ENCODE measurements at places on chromosomes 12 and 14. TPM values are rescaled to one million over a fixed set of nuclear protein-coding genes. Genes with fewer than 3 reads are reported as not detected.
A peak's percentile ranks its signal among the peaks of the same experiment; 100 is the strongest.

- DNase-seq: no peak
Measured at GRCh38 chr12:106631150-106631549, 48.3 kb downstream of the RFX4 start.

DNA sequence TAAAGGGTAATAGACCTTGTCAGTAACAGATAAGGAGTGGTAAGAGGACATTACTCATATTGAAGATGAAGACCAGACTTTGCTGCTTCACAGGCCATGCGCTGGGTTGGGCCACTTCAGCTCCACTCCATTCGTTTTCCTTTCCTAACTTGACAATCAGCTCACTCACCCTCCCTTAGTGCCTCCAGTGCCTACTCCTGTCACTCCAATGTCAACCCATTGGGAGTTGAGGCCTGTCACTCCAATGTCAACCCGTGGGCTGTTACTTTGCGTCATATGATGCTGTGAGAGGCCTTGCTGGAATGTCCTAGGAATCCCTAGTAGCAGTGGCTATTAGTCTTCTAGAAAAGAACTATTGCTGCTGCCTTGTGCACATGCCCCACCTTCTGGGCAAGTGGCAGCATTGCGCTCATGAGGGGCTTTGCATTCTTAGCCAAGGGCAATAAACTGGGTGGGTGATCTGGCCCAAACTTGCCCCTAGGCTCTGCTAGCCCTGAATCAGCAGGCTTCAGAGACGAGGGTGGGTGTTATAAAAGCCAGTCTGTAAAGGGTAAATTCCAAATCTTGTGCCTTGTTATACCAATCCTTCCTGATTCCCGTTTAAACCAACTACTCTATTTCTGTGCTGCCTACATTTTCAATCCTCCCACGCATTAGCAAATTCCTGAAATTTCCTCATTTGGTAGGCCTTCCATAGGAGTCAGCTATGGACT is 36.1 kb downstream of the BAZ2A start:
- DNase-seq: peak; percentile 63

- DNase-seq: no peak
Measured at GRCh38 chr14:104373855-104374717, 205.5 kb upstream of the C14orf180 start.

DNA sequence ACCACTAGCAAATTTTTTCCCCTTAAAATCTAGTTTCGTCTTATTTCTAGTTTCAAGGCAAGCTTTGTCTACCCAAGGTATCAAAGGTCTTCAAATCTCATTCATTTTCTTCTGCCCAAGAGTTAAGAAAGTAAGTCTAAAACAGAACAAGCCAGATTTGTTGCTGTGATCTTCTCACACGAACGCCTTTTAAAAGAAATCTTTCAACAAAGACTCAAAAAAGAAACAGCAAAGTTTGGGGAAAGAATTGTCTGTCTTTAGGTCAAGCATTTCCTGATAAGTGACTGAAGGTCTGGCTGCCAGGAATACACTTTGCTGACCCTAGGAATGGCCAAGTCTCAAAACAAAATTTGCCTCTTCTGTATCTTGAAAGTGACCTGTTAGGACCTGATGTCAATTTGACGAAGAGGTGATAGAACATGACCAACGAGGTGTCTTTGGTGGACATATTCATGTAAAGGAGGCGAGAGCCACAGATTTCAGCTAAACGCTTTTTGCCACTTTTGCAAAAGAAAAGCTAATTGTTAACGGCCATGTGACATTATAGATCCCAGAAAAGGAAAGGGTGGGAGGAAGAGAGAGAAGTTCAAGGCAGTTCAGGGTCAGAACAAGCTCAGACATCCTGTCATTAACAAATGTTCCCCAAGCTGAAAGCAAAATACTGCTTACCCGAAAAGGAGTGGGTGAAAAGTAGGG is 1.7 kb downstream of the CDK17 start:
- no peak for DNase-seq

DNA sequence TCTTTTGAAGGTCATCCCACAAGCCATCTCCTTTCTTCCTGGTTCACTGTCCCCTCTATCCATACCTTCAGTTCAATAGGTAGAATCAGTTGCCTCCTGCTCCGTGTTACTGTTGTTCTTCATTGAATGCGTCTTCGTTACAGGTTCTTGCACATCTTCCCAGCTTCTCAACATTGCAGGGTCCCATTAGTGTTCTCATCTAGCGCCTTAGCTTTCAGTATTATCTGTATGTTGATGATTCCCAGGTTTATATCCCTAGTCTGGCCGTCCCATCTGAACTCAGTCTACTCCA is 2.0 kb downstream of the SCFD1 start:
- DNase-seq: no peak

GRCh38 chr12:13744561-13744960 is 236.8 kb downstream of the GRIN2B start:
- DNase-seq: no peak

DNA sequence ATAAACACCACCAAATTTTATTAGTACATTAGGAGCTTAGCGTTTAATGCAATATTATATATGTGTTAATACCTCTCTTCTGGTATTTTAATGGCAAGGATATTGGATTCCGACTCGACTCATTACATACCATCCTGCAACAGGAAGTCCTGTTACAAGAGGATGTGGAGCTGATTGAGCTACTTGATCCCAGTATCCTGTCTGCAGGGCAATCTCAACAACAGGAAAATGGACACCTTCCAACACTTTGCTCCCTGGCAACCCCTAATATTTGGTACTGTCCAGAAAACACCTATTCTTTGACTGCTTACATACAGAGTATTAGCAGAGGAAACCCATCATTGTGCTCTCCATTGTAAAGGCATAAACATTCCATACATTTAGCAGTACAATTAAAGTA is 45.2 kb downstream of the VEZT start:
- DNase-seq: peak; percentile 18

Gene GUCY2C
- total RNA-seq: not detected

DNA sequence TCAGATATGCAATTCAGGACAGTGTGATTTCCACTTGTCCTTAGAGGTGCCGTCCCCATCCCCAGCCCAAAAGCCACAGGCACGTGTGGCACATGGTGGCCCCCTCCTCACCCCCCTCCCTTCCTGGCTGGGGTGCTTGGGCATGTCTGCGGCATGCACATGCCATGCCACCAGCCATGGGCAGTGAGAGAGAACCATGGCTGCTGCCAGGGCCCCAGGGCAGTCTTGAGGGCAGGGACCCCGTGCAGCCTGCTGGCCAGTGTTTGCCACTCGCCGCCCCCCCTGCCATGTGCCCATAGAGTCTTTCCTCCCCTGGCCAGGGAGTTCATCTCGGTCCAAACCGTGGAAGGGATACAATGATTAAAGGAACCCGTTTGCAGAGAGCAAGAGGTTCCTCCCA is 41.5 kb downstream of the TNFAIP2 start:
- DNase-seq: no peak

Gene CDK4
- total RNA-seq: 359 TPM

Gene TNS2
- 7.0 TPM for total RNA-seq

- no peak for DNase-seq
Measured at GRCh38 chr12:87491598-87491997, 537.6 kb downstream of the C12orf50 start.

- no peak for DNase-seq
Measured at GRCh38 chr12:526089-526488, 66.3 kb downstream of the B4GALNT3 start.

GRCh38 chr12:114625294-114625851 is 58.6 kb downstream of the TBX3 start:
- peak; percentile 80 for DNase-seq

- DNase-seq: peak; percentile 38
Measured at GRCh38 chr12:110531741-110532333, 29.7 kb downstream of the RAD9B start.

Gene TMPRSS12
- not detected for total RNA-seq

Gene AHNAK2
- 10.4 TPM for total RNA-seq

DNA sequence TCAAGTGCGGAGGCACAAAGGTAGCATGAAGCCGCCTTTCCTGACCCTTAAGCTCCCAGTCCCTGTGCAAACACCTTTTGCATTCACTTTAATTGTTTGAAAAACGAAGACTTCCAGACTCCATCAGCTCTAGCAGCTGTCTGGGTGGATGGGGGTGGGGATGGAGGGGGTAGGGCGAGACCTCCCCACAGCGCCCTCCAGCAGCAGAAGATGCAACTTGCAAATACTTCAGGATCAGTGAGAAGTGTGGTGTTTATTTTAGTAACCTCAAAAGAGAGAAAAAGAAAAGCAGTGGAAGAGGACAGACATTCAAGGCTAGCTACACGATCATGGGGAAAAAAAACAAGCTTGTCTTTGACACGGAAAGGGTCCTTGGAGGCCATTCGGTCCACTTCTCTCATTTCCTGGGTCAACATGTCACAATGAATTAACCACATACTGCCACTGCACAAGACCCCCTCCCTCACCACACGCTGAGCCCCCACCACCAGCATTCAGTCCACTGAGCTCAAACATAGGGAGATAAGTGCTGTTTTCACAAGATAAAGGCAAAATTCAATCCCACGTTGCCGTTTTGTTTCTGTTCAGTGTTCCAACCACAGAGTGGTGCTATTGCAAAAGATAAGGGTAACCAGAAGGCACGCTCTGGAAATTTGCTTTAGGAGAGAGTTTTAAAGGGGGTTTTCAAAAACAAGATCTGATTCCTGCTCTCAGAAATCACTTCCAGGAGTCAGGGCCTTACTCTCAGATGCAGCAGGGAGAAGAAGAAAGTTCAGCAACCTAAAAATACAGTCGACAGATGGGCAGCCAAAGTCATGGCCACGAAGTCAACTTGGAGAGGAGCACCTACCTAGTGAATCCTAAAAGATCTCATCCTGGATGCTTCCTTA is 3.3 kb upstream of the NTF3 start:
- DNase-seq: peak; percentile 57

DNA sequence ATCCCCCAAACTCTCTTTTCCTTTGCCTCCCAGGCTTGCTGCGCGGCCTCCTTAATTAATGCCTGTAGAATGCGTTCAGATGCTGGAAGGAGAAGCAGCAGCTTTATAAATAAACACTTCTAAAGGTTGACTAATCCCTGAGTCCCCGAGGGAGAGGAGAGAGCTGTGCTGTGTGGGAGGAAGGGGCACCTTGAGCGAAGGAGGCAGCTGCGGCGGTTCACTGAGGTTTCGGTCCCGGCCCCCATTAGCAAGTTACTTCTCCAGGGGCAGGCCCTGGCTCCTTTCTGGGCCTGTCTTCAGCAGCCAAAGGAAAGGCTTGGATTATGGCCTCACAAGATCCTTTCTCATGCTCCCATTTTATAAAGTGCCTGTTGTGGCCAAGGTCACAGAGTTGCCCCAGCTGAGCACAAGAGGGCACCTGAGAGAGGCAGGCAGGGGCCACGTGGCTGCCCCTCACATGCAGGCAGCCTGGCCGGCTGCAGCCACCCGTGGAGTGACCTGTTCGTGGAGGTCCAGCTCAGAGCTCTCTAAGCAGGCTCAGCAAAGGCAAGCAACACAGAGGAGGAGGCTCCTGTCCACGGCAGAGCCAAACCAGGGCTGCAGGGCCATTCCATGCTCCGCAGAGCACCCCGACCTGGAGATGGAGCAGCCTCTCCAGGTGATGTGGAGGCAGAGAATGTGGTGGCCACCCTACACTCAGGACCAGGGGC is 15.0 kb upstream of the CACNA2D4 start:
- peak; percentile 46 for DNase-seq

DNA sequence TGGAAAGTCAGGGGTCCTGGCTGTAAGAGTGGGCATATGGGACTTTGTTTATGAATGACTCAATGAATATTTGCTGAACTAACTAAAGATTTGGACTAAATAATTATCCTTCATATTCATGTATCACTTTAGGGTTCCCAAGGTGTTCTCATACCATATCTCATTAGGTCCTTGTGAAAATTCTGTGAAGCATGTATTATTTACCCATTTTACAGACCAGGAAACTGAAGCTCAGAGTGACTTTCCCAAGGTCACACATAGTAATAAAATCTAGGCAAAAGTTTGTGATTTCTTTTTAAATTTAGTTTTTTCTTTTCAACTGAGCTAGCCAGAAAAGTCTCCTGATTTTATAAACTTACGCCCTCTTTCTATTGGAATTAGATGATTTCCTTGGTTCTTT is 9.4 kb downstream of the PDE1B start:
- no peak for DNase-seq

Gene GRIP1
- 3.3 TPM for total RNA-seq

Gene KLRC1
- total RNA-seq: not detected

GRCh38 chr12:89454080-89454848 is 70.3 kb downstream of the GALNT4 start:
- DNase-seq: no peak

DNA sequence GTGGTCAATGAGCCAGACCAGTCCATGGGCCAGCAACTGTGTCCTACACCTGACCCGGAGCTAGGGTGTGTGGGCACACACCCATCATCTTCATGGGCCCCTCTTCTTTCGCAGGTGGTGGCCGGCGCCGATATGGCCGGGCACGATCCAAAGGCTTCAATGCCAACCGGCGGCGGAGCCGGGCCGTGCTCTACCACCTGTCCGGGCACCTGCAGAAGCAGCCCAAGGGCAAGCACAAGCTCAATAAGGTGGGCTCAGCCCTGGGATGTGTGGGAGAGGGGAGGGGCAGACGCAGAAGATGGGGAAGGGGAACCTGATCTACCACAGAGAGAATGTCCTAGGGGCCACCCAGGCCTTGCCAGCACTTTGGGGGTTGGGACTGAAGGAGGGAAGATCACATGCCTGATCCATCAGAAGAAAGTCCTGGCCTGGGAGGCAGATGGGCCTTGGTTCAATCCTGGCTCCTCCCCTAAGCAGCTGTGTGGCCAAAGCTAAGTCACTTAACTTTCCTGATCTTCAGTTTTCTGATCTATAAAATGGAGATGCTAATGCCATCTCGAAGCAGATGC is 3.8 kb downstream of the KCNH3 start:
- DNase-seq: no peak

DNA sequence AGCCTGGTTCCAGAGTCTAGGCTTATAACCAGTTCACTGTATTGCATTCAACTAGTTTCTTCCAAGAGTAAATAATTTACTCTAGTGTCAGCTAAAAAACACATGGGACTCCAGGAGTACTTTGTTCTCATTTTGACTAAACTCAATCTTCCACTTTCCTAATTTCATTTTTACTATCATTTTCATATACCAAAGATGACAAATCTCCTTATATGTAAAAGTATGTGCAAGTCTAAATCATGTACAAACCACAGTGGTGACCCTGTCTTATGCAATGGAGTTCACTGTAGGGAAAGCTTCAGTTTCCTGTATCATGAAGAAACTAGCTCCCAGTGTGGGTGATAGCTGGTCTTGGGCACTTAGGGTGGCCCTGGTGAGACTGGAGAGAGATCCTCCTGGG is 151.6 kb downstream of the HELB start:
- DNase-seq: no peak

Gene HOXC4
- 2.4 TPM for total RNA-seq

GRCh38 chr12:55965240-55965639 is 602 bp downstream of the PMEL start:
- DNase-seq: no peak

GRCh38 chr12:94042321-94042720 is 106.1 kb upstream of the PLXNC1 start:
- DNase-seq: no peak

Gene ANO4
- total RNA-seq: 3.4 TPM

DNA sequence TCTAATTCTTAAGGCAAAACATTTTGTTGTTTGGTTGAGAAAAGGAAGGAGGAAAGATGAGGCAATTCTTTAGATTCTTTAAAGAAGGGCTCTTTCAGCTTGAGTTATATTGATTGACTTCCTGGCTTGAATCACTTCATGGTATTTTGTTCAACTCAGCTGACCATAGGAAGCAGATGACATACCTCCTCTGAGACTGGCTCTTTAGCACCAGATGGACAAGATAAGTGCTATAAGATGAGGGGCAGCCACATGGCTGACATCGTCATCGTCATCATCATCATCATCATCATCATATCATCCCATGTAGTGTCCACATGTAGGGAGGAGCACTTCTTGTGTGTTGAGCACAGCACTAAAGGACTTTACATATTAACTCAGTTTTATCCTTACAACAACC is 81.3 kb downstream of the SSPN start:
- DNase-seq: no peak

Gene COL2A1
- 0.30 TPM for total RNA-seq

GRCh38 chr12:47801904-47802246 is 17.8 kb downstream of the HDAC7 start:
- DNase-seq: no peak

Measured in Daoy (cell line).